Sigmoid colon (tissue), 7 donors: ENCODE measurements at places on chromosomes 2 and 18. TPM values are rescaled to one million over a fixed set of nuclear protein-coding genes. Genes with fewer than 3 reads are reported as not detected.
A peak's percentile ranks its signal among the peaks of the same experiment; 100 is the strongest.

Gene RPRD1A
- total RNA-seq, result 72.4 TPM

Gene SLC23A3
- 0.99 TPM for total RNA-seq

DNA sequence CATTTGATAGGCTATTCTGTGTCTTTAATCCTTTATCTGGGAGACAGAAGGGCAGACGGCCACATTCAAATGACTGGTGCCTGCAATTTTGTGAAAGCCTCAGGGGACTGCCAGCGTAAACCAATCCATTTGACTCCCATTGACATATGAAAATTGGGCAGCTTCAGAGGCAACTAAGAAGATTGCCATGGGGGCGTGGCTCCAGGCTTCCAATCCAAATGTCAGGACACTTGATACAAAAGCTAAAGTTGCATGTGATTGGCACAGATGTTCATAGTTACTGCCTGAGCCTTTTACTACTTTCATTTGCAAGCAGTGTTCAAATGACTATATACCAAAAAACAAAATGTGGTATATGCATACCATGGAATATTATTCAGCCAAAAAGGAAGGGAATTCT is 42.0 kb downstream of the SPC25 start:
- H3K4me1 ChIP-seq, result no peaks in the 10 kb centered on the region
- no peaks in the 10 kb centered on the region for H3K27me3 ChIP-seq
- no peak for DNase-seq

Gene UGT1A9
- not detected for total RNA-seq

Gene SERPINB12
- not detected for total RNA-seq

- H3K4me3 ChIP-seq, result no peak overlapping the region
- H3K27me3 ChIP-seq, result no peaks in the 10 kb centered on the region
- no peaks in the 10 kb centered on the region for H3K36me3 ChIP-seq
- DNase-seq, result no peak
- no peak overlapping the region for H3K27ac ChIP-seq
- no peaks in the 10 kb centered on the region for H3K4me1 ChIP-seq
These were observed 46.4 kb upstream of the ASB1 start for GRCh38 chr2:238380336-238380735.

- no peaks in the 10 kb centered on the region for H3K4me1 ChIP-seq
- peak overlapping the region; percentile 23 for H3K4me3 ChIP-seq
- peak overlapping the region; percentile 87 for H3K27ac ChIP-seq
- no peak for DNase-seq
These were observed 54.6 kb downstream of the ANKRD44 start for GRCh38 chr2:197256021-197256420.

- no peak overlapping the region for H3K4me3 ChIP-seq
- no peaks in the 10 kb centered on the region for H3K4me1 ChIP-seq
- H3K27me3 ChIP-seq, result no peaks in the 10 kb centered on the region
These were observed 27.5 kb downstream of the ZNF638 start for GRCh38 chr2:71358931-71359671.

GRCh38 chr2:61640406-61640805 is 102.2 kb upstream of the XPO1 start:
- H3K36me3 ChIP-seq, result no peaks in the 10 kb centered on the region
- H3K4me1 ChIP-seq, result no peaks in the 10 kb centered on the region
